Right renal cortex interstitium (tissue), 3 donors: ENCODE measurements at places on chromosomes 7 and 10. TPM values are rescaled to one million over a fixed set of nuclear protein-coding genes. Genes with fewer than 3 reads are reported as not detected.

- no peak for DNase-seq
Measured at GRCh38 chr10:85784792-85785191, 581.8 kb downstream of the GRID1 start.

DNA sequence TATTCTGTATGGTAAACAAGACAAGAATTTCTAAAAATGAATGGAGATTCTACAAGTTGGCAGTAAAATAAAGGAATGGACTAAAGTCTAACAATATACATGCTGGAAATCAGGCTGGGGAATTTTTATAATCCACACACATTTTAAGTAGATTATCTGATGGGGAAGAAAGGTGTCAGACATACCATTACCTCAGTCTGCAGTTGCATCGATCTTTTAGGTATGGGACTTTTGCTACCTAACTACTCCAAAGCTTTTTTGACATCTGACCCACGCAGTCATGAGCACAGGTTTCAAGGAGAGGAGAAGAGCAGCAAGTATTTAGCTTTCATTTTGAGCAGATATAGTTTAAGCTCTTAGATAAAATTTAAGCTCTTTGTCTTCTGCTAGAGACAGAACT lies 113.0 kb downstream of the ZNF438 start:
- no peak for DNase-seq

DNA sequence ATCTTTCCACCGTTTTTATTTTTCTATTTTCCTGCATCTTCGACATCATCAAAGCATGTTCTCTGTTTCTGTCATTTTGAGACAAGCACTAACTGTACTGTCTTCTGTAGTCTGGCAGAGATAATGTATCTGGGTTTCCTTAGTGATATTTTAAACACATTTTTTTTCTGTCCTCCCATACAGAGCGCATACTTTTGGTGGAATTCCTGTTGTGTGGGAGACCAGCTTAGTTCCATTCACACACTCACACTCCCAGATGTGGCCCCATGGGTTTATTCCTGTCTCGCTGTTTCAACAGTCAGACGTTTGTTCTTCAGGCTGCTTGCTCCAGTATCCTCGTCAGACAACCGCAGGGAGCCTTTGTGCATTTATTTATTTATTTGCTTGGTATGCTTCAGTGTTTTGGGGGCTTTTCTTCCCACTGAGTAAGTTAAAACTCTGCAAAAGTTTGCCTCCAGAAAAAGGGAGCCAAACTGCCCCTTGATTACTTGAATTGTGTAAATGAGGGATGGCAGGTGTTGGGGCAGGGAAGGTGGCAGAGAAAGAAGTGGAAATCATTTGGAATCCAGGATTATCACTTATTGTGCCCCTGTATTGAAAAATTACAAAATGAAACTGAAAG lies 456.8 kb upstream of the KLF6 start:
- DNase-seq, result peak; percentile 47

DNA sequence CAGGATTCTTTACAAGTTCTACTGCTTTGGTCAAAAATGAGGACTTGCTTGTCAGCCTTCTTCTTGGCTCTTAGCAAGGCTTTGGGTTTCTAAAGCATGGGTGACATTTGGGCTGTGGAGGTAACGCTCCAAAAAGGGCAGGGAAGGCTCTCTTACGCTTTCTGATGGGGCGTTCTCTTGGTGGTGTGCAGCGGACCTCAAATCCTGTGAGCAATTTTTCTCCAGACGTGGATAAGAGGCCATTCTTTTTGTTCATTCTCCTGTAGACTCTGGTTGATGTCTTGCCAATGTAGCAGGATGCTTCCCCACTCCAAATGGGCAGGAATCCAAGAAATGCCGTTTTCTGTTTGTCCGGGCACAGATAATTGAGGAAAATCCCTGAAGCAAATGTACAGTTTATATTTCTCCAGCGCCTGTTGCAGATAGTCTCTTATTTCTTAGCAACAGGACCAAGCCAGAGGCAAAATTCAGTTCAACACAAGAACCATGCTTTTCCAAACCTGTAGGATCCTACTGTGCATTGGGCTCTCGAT lies 138.4 kb upstream of the NFE2L3 start:
- no peak for DNase-seq

DNA sequence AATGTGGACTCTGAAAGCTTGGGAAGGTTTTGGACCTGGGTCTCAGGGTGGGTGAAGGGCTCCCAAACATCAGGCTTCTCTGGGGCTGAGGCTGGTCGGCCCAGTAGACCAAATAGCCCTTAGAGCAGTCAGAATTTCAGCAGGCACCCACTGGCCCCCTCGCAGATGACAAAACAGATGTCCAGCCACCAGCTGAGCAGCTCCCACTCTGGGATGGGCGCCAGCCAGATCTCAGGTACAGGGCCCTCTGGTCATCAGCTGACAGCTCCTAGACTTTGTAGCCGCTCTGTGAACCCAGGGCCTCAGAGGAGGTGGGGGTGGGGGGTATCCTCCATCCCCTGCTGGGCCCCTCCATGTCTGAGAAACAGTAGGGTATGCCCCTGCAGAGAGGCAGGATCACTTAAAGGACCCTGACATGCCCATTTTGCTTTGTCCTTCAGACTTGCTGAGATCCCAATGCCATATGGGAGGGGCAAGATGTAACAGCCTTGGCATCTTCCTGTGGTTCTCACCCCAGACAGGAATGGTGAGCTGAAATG lies 26.5 kb downstream of the HSPA12A start:
- no peak for DNase-seq

DNA sequence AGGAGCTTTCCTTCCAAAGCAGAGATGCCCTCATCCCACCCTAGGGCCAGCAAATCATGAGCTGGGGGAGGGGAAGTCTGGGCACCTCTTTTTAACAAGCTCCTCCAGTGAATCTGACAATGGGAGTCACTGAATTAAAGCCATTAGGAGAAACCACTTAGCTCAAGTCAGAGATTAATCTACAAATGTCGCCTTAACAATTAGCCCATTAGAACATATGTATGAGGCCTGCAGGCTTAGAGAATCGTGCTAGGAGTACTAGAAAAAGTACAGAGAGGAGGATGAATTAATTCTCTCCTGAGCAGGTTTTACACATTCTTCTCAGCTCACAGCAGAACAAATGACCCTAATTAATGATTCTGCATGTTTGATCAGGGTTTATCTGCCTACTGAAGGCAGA lies 381.3 kb downstream of the KCNMA1 start:
- no peak for DNase-seq

DNA sequence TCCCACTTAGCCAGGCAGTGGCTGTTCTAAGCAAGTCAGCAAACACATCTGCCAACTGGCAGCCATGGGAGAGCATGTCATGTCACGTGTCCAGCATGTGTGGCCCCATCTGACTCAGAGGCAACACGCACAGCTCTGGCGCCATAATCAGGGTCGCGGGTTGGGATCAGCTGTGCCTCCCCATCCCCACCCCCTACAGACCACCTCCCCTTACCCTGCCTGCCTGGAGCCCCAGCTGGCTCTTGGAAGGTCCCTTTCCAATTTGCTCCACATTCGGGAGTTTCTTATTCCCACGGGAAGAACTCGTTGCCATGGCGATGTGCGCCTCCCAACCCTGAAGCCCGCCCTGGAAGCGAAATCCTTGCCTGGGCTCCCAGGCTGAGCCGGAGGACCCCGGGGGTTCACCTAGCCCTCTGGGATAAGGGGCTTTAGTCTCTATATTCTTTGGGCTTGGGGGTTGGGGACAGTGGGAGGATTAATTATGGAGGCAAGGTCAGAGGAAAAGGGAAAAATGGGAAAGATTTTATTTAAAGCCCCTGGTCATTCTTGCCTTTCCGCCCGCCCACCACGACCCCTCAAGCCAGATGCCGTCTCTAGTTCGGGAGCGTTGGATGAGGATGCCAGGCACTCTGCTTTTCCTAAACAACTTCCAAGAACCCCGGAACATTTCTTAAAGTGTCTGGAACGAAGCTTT lies 283.7 kb downstream of the ZEB1 start:
- DNase-seq, result peak; percentile 59

Gene PRF1
- polyA plus RNA-seq, result 0.79 TPM

DNA sequence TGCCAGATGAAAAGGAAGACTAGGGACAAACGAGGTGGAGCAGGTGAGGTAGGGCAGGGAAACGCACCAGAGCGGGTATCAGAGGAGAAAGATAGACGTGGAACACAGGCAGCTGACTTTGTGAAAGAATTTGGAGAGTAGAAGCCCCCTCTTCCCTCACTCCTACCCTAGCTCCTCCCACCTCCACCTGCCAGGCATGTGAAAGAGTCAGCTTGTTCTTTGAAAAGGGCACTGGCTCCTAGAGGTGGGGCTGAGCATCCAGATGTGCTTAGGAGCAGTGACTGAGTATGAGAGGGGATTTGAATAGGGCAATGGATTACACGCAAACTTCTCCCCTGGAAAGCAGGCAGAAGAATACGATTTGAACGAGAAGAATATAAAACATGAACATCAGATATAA lies 174.2 kb upstream of the INHBA start:
- no peak for DNase-seq

GRCh38 chr7:55983537-55983936 lies 19.2 kb downstream of the NIPSNAP2 start:
- DNase-seq, result no peak

GRCh38 chr10:125392609-125393008 lies 232.2 kb upstream of the CTBP2 start:
- no peak for DNase-seq

GRCh38 chr7:140334341-140335057 lies 63.8 kb downstream of the SLC37A3 start:
- no peak for DNase-seq

- DNase-seq, result no peak
Measured at GRCh38 chr7:99824091-99824490, 3.7 kb upstream of the CYP3A43 start.

DNA sequence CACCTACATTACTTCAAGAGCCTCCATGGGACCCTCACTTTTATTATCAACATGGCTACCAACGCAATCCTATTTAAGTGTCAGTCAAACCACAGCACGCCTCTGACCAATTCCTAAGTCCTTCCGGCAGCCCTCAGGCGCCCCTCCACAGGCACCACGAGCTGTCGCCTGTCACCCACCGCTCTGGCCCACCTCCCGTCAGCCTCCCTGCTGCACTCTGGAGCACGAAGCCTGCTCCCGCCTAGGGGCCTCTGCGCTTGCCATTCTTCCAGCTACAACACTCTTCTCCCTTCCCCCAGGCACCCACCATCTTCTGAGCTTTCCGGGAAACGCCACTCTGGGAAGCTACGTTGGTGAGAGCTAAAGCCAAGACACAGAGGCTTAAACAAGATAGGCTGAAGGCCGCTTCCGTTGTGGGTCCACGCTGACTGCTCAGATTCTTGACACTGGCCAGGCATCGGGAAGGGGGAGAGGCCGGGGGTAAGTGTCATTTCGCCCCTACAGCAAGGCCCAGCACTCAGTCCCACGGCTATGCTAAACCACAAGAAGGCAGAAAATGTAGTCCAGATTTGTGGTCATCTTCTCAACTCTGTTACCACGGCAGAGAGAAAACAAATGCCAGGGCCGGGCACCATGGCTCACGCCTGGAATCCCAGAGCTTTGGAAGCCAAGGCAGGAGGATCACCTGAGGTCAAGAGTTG lies 56.7 kb downstream of the GNA12 start:
- no peak for DNase-seq

DNA sequence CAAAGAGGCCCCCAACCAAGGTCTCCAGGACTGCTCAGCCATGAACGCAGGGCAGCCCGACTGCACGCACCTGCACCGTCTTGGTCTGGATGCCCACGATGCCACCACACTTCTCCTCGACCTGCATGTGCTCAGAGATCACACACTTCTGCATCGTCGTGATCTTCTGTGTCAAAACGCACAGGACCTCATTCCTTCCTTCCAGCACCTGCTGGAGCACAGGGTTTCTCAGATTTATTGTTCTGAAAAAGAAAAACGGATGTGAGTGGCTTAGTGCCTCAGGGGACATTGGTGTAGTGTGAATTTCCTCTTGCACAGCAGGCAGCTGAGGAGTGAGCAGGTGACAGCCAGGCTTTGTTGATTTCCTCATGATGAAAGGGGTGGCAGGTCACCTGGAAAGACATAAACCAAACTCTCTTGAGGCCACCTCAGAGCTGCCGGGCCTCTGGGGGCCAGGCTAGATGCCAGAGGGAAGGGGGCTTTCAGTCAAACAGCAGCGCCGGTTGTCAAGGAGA lies 38.2 kb downstream of the GSDME start:
- DNase-seq, result no peak

- DNase-seq, result no peak
Measured at GRCh38 chr10:62582101-62582705, 208.0 kb downstream of the ZNF365 start.

Gene POM121L12
- not detected for polyA plus RNA-seq

DNA sequence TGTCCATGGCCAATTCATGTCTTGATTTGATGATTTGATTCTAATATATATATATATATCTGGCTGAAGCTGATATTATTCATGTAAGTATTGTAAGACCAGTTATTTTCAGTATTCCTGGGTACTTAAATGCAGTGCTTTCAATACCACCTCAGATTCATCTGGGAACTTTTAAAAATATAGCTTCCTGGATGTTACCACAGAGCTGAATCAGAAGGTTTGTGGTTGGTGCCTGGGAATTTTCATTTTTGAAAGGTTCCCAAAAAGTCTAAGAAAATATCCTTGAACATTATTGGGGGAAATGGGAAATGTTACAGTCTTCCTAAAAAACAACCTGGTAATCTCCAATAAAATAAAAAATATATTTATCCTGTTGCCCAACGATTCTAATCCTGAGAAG lies 10.7 kb upstream of the PPP3CB start:
- no peak for DNase-seq

DNA sequence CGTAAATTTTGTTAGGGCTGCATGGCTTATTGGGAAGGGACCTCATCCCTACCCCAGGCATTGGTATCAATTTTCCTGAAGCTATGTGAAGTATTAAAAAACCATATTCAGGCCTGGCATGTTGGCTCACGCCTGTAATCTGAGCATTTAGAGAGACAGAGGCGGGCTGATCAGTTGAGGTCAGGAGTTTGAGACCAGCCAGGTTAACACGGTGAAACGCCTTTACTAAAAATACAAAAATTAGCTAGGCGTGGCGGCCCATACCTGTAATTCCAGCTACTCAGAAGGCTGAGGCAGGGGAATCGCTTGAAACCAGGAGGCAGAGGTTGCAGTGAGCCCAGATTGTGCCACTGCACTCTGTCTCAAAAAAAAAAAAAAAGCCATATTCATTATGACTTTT lies 7.1 kb downstream of the TASOR2 start:
- DNase-seq, result no peak

DNA sequence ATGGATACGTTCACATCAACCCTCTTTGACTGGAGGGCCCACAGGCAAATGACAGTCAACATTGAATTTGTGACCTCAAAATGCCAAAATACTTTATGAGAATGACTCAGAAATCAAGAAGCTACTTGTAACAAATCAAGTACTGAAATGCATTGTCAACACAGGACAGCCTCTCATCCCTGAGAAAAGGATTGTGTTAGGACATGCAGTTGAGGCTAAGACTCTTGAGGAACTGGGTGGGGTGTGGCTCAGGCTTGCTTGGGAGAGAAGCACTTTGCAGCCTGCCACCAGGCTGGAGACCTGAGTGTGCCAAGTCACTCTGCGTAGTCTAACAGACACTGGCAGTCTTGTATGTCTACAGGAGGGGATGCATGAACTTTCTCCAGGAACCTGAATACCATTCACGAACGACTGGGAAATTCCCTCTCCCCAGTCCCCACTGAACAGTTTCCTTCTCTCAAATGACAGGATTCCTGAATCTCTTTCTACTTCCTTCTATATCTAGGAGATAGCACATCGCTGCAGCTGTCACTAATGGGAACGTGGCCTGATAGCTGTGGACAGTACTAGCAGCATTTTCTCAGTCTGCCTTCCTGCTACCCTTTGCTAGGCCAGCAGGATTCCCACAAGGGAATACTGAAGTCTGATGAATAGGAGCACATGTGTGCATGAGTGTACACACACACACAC lies 3.3 kb upstream of the SMO start:
- no peak for DNase-seq
